ENCODE measurements at places on chromosomes 11 and 22.

DNA sequence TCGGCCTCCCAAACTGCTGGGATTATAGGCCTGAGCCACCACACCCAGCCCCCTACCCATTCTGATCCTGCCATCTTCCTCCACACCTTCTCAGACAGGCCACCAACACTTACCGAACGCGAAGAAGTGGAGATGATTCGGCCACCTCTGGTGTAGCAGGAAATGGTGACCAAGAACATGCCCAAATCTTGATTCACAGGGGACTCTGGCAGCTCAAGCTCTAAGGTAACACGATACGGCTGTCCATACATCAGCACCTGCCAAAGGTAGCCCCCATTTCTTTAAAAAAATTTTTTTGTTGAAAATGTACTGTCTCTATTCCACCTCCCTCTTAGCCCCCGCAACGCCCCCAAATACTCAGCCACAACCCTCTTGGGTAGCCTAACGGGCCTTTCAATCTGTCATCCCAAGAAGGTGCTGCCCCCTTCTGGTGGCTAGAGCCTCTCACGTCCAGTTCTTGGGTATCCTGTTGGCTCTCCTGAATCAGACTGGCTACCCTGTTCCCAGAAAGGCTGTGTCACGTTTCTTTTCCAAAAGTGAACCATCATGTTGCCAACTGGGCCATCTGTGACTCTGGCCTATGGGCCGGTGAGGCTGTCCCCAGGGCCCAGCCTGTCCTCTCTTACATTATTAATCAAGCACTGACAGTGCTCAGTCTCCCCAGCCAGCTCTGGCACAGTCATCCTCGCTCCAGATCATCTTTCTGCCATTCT, 5.3 kb upstream of the LRRN4CL start:
- peak; percentile 65 for DNase-seq

- no peak for DNase-seq
Observed at GRCh38 chr22:43928908-43929307, 5.3 kb downstream of the PNPLA3 start.

GRCh38 chr11:14974515-14975251, 2.5 kb upstream of the CALCA start:
- DNase-seq: peak; percentile 53

GRCh38 chr11:69914286-69915150, 95.3 kb upstream of the FGF3 start:
- no peak for DNase-seq

- no peak for DNase-seq
Observed at GRCh38 chr11:75896843-75897419, 81.9 kb downstream of the UVRAG start.

DNA sequence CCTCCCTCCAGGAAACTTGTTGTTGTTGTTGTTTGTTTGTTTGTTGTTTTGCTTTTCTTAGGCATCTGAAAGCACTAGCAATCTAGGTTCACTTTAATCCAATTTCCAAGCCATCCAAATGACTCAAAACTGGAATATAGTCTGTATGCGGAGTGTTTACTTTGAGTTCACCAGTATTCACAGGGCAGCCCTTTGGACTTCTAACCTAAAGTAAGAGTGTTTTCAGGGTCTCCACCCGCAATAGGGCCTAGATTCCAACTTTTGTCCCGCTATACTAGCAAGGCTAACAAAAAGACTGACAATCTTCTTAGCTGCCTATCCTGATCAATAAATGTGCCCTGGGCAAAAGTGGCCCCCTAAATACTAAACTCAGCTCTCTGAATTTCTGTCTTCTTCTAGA, 13.6 kb downstream of the PGM2L1 start:
- DNase-seq: no peak

GRCh38 chr11:1547467-1548098, 24.5 kb downstream of the DUSP8 start:
- no peak for DNase-seq

GRCh38 chr11:1451781-1452470, 34.7 kb downstream of the MOB2 start:
- no peak for DNase-seq

DNA sequence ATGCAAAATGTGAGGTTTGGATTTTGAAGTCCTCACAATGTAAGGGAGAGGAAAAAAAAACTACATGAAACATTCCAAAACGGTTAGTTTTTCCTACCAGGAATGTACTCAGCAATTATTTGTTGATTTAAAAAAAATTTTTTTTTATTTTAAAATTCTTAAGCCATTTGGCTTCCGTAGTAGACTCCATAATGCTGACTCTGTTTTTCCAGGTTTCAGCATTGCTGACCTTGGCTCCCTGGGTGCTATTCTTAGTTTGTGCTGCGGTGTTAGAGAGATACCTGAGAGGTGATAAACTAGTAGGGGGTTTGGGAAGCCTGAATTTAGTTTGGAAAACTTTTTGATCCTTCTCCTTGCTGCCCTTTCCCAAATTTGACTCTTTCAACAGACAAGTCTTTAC, 10.6 kb downstream of the STT3A start:
- DNase-seq: no peak

DNA sequence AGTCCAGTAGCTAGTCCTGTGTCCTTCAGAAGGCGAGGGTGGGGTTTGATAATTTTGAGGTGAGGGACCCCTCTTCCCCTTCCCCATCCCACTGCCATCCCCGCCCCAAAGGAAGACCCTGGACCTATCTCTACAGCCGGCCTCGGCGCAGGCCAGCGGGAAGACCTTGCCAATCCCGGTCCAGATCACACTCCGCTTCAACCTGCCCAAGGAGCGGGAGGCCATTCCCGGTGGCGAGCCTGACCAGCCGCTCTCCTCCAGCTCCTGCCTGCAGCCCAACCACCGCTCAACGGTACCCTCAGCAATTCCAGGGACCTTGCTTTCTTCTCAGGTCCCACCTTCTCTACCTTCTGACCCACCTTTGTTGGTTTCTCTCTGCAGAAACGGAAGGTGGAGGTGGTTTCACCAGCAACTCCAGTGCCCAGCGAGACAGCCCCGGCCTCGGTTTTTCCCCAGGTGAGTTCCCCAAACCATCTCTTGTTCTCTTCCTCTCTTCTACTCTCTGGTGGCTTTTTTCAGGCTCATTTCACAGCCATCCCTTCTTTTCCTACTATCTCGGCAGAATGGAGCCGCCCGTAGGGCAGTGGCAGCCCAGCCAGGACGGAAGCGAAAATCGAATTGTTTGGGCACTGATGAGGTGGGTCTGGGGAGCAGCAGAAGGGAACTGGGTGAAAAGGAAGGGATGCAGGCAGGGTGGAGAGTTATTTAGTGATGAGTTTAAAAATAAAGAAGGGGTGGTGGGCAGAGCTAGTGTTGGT, 1.3 kb downstream of the KAT5 start:
- no peak for DNase-seq

DNA sequence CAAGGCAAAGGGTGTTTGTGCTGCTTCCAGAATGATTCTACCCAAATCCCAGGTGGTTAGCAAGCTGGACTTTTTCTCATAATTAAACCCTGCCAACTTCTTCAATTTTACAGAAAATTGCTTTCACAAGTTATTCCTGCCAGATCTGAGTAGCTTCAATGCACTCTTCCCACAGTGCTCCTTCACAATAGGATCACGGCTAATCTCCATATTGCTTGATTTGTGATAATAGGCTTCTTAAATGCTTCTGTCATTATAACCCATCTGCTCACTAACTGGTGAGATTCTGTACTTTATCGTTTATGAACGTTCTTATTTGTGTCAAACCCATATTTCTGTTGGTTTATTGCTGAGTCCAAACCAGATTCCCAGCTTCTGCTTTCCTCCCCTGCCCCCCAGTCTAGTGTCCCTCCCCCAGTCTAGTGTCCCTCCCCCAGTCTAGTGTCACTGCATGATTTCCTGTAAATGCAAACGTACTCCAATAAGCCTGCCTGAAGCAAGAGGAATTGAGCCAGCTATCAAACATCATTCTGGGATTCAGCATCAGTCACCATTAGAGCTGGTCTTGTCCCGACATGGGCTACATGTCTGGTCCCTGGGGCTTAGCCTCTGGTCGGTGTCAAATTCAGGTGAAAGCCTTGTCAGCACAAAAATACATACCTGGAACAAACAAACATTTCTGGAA, 14.0 kb downstream of the MMP3 start:
- no peak for DNase-seq

DNA sequence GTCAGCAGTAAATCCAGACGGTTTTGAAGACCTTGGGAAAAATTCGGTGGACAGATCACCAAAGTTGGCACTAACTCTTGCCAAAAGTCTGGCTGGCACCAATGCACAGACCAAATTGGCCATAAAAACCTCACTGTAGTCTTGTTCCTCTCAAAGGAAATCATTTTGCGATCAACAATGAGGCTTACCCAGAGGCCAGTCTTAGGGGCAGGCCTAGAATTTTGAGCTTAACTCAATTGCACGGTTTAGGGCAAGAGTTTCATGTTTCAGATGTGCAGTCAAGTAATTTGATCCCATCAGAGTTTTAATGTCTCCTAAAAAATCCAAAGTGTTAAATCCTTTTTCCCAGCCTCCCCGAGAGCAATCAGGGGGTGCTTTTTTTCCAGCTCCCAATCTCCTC, 19.0 kb downstream of the MPPED2 start:
- no peak for DNase-seq

GRCh38 chr11:61969838-61970662, 2.6 kb upstream of the FTH1 start:
- no peak for DNase-seq

DNA sequence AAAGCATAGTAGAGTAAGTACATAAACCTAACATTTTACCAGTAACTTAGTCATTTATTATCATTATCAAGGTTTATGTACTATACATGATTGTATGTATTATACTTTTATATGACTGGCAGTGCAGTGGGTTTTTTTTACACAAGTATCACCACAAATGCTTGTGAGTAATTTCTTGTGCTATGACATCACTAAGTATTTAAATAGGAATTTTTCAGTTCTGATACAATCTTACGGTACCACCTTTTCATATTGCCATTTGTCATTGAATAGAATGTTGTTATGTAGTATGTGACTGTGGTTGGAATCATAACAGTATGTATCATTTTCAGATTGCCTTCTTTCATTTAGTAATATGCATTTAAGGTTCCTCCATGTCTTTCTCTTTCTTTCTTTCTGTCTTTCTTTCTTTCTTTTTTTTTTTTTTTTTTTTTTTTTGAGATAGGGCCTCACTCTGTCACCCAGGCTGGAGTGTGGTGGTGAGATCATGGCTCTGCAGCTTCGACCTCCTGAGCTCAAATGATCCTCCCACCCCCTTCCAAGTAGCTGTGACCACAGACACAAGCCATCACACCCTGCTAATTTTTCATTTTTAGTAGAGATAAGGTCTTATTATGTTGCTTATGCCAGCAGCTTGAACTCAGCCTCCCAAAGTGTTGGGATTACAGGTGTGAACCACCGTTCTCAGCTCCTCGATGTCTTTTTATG, 18.6 kb downstream of the ATM start:
- DNase-seq: peak; percentile 32

DNA sequence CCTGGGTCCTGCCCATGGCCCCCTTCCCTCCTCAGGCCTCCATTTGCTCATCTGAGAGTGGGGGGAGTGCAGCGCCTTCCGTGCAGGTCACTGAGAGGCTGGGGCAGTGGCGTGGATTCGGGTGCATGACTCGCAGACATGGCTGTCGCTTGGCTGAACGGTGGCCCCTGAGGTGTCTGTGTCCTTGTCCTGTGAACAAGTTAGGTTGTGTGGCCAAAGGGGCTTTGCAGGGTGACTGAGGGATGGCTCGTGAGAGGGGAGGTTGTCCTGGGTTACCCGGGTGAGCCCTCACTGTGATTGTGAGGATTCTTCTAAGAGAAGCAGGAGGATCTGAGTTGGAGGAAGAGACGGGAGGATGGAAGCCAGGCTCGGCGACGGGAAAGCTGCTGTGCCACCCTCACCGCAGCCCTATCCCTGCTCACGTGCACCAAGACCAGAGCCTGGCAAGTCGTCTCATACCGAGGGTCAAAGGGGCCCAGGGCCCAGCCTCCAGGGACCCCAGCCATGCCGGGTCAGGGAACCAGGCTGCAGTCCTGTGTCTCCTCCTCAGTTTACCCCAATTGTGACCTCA, 79.1 kb downstream of the KCNQ1 start:
- no peak for DNase-seq

DNA sequence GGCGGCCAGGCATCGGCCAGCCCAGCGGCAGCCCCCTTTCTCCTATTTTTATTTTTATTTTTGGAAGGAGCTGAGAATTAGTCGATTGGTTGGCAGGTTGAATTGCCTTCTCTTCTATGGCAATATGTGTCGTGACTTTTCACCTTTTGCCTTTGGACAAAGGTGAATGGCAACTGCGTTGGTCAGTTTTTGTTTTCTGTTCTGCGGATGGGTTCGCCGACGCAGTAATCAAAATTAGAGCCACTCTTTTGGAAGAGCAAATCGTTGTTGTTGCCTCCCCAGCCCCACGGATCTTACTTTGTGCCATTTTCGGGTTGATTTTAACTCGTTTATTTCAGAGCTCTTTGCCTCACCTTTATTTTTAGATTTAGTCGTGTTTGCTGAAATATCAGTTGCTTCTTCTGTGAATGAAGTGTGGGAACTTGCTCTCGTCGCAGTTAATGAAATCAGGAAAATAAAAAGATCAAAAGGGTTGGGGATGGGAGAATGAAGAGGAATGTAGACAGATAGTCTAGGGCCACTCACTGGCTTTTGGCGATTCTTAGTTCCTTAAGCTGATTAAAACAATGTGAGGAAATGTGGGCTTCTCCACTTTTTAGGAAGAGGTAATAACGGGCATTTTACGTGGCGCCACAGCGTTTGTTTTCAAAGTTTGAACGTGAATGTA, 1.6 kb downstream of the CECR2 start:
- no peak for DNase-seq

- DNase-seq: no peak
Observed at GRCh38 chr11:75576499-75576918, 14.5 kb downstream of the SERPINH1 start.

GRCh38 chr11:2513441-2513840, 68.6 kb downstream of the KCNQ1 start:
- no peak for DNase-seq

DNA sequence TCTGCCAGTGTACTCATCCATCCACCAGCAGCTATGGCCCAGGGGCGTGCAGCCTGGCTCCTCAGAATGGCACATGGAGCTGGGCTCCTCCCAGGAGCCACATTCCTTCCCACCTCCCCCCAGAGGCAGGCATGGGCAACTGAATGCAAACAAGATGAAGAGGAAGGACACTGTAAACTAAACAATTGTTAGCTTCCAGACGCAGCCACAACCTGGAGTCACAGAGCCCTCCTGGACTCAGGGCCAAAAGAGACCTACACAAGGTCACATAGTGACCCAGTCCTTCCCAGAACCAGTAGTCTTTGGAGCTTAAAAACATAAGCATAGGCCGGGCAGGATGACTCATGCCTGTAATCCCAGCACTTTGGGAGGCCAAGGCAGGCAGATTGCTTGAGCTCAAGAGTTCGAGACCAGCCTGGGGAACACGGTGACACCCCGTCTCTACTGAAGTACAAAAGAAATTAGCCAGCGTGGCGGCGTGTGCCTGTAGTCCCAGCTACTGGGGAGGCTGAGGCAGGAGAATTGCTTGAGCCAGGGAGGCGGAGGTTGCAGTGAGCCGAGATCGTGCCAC, 30.7 kb upstream of the CLDN5 start:
- no peak for DNase-seq

- no peak for DNase-seq
Observed at GRCh38 chr11:120121914-120122473, 15.9 kb downstream of the TRIM29 start.

DNA sequence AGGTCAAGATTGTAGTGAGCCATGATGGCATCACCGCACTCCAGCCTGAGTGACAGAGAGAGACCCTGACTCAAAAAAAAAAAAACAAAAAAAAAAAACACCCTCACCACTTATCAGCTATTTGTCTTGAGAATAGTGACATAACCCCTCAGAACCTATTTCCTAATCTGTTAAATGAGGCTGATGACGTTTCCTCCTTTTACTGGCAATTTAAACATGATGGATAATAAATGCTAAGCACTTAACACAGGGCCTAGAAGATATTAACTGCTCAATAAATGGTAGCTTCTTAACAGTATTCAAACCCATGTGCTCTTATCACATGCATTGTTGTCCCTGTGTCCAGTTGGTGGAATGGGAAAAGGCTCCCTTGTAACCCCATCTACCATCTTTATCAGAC, 34.6 kb downstream of the LIMK2 start:
- no peak for DNase-seq

Data from stimulated activated CD4-positive, alpha-beta T cell treated with anti-CD3 and anti-CD28 coated beads, Interleukin-4, amount 100 ng/mL, for 48 hours (primary cell).